Stimulated activated CD4-positive, alpha-beta T cell treated with anti-CD3 and anti-CD28 coated beads, Interleukin-12 subunit alpha, Interleukin-12 subunit beta, amount 100 ng/mL, for 48 hours (primary cell): ENCODE measurements at places on chromosomes 4 and X.

- no peak for DNase-seq
These were observed 215.3 kb upstream of the AR start for GRCh38 chrX:67328476-67328875.

DNA sequence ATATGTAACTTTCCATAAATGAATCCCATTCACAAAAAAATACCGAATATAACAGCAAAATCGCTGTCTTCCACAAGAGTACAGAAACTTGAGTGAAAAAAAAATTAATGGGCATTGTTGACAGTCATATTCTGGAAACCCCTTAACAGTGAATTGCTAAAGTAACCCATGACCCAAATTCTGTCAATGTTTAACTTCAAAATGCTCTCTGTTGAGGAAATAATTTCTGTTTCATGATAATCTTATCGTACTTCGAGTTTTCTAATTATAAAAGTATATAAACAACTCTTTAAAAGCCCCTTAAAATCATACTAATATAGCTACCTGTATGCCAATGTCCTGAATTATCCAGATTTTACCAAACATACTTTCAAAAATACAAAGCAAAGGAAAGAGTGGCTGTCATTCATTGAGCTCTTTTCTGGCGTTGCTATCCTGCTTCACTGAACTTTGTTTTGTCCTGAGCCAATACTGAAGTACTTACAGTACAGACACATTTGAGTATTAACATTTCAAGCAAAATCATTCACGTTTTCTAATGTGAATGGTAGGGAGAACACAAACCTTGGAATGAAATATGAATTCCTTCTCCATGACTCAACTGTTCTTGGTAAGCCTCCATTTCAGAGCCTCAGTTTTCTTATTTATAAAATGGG is 2.4 kb downstream of the XAGE3 start:
- no peak for DNase-seq

DNA sequence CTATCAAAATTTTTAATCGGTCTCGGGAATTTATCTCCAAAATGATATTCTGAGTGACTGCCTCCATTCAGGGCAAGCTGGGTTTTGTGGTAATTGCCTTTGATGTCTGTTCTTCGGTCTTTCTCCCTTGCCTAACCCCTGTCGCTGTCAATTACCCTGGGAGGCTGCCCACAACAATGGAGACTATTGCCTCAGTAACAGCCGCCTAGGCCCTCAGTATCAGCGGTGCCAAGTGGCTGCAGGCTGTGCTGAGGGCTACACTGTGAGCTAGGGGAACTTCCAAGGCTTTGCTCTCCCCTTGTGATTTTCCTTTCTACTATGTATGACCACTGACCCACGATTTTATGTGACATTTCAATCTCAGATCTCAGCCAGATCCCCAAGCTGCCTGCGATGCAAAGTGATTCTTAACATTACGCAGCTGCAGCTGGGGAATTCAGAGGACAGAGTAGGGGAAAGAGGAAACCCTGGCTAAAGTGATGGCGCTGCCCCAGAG is 36.3 kb upstream of the REST start:
- no peak for DNase-seq

- DNase-seq: no peak
These were observed 47.7 kb upstream of the GATB start for GRCh38 chr4:151808542-151808941.
